ENCODE measurements at places on chromosomes 6 and 20.

DNA sequence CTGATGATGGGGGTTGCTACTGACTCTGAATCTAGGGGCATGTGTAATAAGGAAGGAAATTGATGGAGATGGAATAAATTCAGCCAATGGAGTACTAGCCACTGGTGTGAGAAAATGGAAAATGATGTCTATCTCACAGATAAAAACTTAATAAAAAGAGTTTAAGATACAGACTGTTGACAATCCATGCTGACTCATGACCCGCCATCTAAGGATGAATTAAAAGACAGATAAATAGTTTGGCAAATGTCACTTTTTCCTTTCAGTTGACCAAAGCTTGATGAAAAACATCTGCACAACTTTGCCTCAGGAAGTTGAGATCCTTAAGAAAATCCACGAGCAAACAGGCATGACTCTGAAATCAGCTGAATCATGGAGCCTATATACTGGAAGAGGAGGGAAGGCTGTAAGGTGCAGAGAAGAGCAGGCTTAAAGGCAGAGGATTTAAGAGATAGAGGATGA, 82.6 kb upstream of the BMP5 start:
- DNase-seq, result no peak

DNA sequence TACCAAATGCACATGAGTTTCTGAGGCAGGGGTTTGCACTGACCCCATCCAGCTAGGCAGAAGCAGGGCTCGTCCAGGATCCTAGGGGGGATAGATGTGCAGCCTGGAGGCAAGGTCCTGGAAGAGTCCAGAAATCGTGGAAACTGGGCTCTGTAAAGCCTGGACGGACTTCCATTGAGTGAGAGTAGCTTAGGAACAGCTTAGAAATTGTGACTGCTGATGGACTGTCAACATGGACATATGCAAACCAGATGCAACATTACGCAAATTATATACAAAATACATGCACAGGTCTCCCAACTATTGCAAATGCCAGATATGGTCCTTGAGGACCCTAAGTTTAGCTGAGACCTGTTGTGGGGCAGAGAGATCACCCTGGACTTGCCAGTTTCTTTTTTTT, 4.8 kb upstream of the EMILIN3 start:
- DNase-seq, result no peak

GRCh38 chr6:50845499-50846143, 26.9 kb downstream of the TFAP2B start:
- DNase-seq, result no peak

DNA sequence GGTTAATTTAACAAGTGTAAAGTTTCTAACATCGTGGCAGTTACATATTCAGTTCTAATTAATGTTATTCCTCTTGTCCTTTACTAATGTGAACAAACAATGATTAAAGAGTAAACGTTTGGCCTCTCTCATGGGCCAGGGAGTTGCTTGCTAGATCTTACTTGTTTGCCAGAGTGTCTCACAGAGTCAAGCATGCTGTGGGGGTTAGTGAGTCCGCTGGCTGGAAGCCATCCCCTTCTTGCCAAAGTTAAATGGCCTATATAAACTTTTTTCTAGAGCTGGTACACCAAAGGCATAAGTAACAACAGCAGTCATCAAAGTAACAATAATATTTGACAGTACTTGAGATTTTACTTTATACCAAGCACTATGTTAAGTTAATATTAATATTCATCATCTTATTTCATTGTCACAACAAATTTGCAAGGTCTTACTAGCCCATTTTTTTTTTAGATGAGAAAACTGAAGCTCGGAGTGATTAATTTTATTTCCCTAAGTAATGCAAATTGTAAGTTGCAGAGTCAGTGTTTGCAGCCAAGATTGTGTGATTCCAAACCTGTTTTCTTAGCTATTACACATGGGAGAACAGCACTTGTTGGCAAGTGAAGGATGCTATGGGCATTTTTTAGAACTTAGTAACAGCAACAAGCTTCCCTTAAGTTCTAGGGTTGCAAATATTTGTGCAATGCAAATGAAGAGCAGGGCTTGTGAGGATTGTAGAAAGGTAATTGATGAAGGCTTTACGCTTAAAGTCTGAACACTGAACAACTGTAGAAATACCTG, 224.5 kb downstream of the RFPL4B start:
- DNase-seq, result no peak

- no peak for DNase-seq
These were observed 32.9 kb downstream of the TBPL1 start for GRCh38 chr6:133985970-133986369.

- DNase-seq, result no peak
These were observed 156.5 kb downstream of the ANKRD60 start for GRCh38 chr20:58071991-58072390.

GRCh38 chr6:105988321-105988720, 97.8 kb upstream of the PRDM1 start:
- no peak for DNase-seq

DNA sequence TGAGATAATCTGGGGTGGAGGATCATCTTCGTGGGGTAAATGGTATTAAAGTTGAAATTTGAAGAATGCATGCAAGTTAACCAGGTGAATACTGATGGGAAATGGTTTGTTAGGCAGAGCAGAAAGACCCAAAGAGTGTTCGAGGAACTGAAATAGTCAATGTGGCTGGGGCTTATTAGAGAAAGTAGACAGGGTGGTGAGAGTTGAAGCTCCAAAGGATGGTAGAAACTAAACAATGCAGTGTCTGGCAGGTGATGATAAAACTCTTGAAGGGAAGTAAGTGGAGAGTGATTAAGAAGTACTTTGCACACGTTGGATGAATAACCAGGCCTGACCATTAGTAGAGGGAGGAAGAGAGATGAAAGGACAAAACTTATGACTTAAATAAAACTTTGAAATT, 39.8 kb upstream of the CENPW start:
- DNase-seq, result no peak

DNA sequence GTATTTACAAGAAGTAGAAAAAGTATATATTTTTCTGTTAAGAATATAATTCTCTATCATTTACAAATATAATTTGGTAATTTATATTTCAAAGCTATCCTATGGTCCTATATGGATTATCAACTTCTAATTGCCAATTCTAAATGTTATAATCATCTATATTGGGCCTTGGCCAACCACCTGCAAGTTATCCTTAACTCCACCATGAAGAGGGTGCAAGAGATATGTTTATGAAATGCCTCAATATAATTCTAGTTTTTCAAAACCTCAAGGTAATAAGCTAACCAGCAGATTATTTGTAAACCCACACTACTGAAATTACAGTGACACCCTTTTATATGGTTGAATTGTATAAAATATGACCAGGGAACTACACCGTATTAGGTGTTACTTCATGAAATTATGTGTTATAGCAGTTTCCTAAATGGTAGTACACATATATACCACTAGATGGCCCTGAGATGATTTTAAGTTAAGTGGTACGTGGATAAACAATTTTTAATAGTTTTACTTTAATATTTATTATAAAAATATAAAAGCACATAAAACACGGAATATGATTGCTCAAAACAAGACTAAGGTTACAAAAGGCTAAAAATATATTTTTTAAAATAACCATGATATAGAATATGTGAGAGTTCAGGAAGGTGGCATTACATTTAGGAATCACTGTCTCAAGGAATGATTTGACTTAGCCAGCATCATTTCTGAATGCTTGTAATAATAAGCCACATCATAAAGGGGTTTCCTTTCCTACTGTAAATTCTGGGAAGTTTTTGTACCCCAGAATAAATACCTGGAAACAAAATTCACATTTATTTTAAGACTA, 9.8 kb upstream of the PNISR start:
- no peak for DNase-seq

All from cerebellar nuclear complex (tissue), 1 donor.